ENCODE measurements at places on chromosomes 3 and 15. TPM values are rescaled to one million over a fixed set of nuclear protein-coding genes. Genes with fewer than 3 reads are reported as not detected.

SLC22A13 gene
- total RNA-seq = 0.94 TPM

CHDH gene
- 1.4 TPM for total RNA-seq

COL6A6 gene
- 0.31 TPM for total RNA-seq

NOP10 gene
- total RNA-seq = 77.4 TPM

SLC9C1 gene
- under 0.01 TPM for total RNA-seq

P2RY13 gene
- total RNA-seq = 3.6 TPM

PPP1R14D gene
- total RNA-seq = not detected

MEIS2 gene
- total RNA-seq = 151 TPM

SLC28A2 gene
- total RNA-seq = not detected

RBP2 gene
- not detected for total RNA-seq

KBTBD13 gene
- total RNA-seq = not detected

EIF3J gene
- 63.0 TPM for total RNA-seq

AGBL1 gene
- 0.47 TPM for total RNA-seq

MYNN gene
- 42.9 TPM for total RNA-seq

GASK1A gene
- 8.4 TPM for total RNA-seq

RBMS3 gene
- total RNA-seq = 19.8 TPM

CAMK1 gene
- total RNA-seq = 56.1 TPM

TM4SF18 gene
- 5.6 TPM for total RNA-seq

VILL gene
- total RNA-seq = 13.6 TPM

GJD2 gene
- total RNA-seq = 1.1 TPM

GATM gene
- total RNA-seq = 150 TPM

GPR62 gene
- 0.62 TPM for total RNA-seq

STX19 gene
- not detected for total RNA-seq

KY gene
- 0.62 TPM for total RNA-seq

PHLDB2 gene
- total RNA-seq = 13.6 TPM

HYAL1 gene
- total RNA-seq = 0.16 TPM

PRSS50 gene
- 0.31 TPM for total RNA-seq

Measured in occipital lobe (tissue), 3 donors.